GM23338 (cell line): ENCODE measurements at places on chromosomes 2 and 18. TPM values are rescaled to one million over a fixed set of nuclear protein-coding genes. Genes with fewer than 3 reads are reported as not detected.

The PMS1 gene
- 53.7 and 57.6 TPM in 2 replicates for total RNA-seq

GRCh38 chr2:30393510-30393909 lies 53.5 kb upstream of the LCLAT1 start:
- no peak for DNase-seq

The CNGA3 gene
- not detected in 2 replicates for total RNA-seq

The MOCOS gene
- 6.5 and 7.2 TPM in 2 replicates for total RNA-seq

- no peak for DNase-seq
These were observed 50.5 kb downstream of the DYSF start for GRCh38 chr2:71503837-71504236.

GRCh38 chr2:159129269-159129668 lies 157.2 kb downstream of the WDSUB1 start:
- no peak for DNase-seq
